ENCODE measurements at places on chromosomes 3 and 15. TPM values are rescaled to one million over a fixed set of nuclear protein-coding genes. Genes with fewer than 3 reads are reported as not detected.

Gene PAK6
- total RNA-seq, result not detected

Gene ZNF620
- 2.8 TPM for total RNA-seq

Gene STRIT1
- not detected for total RNA-seq

Gene SLC12A1
- not detected for total RNA-seq

Gene TPM1
- total RNA-seq, result 951 TPM

Gene PTH1R
- total RNA-seq, result 0.06 TPM

Gene C3orf49
- not detected for total RNA-seq

Gene ATP10A
- 0.49 TPM for total RNA-seq

Gene TRPM1
- total RNA-seq, result 0.81 TPM

Gene OIP5
- total RNA-seq, result 5.3 TPM

Gene ESYT3
- total RNA-seq, result not detected

Gene FGF7
- total RNA-seq, result not detected

Gene LRRC2
- total RNA-seq, result under 0.01 TPM

Gene SUSD5
- 9.3 TPM for total RNA-seq

Gene HRH1
- 11.9 TPM for total RNA-seq

Gene GOLGA6L4
- 1.3 TPM for total RNA-seq

Gene CISH
- 0.44 TPM for total RNA-seq

Gene CAND2
- total RNA-seq, result 2.8 TPM

Gene GPR15
- not detected for total RNA-seq

Gene CX3CR1
- not detected for total RNA-seq

Gene CGNL1
- total RNA-seq, result 1.9 TPM

Gene BFSP2
- total RNA-seq, result not detected

Gene GOLGA6B
- total RNA-seq, result not detected

Gene ISG20
- total RNA-seq, result 9.9 TPM

Gene ZDHHC23
- 2.6 TPM for total RNA-seq

Gene TRNT1
- 17.8 TPM for total RNA-seq

Gene ZNF385D
- total RNA-seq, result 3.2 TPM

Gene DNAH12
- 0.16 TPM for total RNA-seq

All from bladder microvascular endothelial cell (primary cell).